G401 (cell line): ENCODE measurements at places on chromosomes 4 and X. TPM values are rescaled to one million over a fixed set of nuclear protein-coding genes. Genes with fewer than 3 reads are reported as not detected.
A peak's percentile ranks its signal among the peaks of the same experiment; 100 is the strongest.

DNA sequence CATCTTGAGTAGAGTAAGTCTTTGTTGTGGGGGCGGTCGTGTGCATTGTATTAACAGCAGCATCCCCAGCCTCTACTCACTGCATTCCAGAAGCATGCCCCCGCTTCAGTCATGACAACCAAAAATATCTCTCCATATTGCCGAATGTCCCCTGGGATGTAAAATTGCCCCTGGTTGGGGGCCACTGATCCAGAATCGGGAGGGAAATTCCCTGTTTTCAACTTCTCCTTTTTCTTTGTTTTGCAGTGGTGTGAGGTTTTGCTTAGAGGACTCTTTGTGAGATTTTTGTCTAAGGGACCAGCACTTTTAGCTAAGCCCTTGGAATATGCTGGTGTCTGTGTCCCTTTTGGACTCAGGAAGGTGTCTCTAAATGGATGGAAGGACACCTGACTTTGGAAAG is 3.0 kb upstream of the IL13RA1 start:
- no peak for DNase-seq

The CRMP1 gene
- total RNA-seq, result 1.4 TPM in 1 of 2 replicates, not detected in the other

- no peak for DNase-seq
These were observed 12.8 kb downstream of the SCD5 start for GRCh38 chr4:82785611-82786400.

The MTMR8 gene
- 2.1 TPM in 1 of 2 replicates, not detected in the other for total RNA-seq

DNA sequence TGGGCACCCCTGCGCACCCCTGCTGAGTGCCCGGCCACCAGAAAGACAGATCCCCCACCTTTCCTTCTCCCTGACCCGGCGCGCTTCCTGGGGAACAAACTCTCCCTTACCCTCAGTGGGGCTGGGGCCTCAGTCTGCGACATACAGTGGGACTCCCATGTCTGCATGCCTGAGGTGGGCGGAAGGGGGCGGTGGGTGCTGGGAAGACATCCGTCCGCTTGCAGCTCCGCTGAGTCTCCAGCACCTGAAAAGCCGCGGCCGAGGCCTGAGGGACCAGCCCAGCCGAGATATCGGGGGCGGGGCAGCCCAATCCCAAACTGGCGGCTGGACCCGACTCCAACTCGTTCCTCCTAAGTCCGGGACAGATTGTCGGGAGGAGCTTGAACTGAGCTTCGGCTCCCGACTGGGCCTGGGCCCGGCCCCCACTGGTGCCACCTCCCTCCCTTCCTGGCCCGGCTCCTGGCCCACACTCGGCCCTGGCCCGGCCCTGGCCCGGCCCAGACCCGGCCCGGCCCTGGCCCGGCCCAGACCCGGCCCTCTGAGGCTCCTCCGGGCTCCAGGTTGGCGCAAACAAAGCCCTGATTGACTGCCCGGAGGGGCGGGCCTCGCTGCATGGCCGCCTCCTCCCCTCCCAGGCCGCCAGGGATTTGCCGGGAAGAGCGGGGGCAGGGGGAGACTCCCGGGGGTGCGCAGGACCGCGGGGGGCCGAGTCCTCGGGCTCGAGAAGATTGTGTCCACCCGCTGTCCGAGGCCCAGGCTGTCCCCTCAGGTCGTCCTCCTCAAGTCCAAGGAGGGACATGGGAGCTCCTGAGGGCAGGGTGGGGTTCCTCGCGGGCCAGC is 877 bp upstream of the SLC16A2 start:
- DNase-seq, result peak; percentile 78

DNA sequence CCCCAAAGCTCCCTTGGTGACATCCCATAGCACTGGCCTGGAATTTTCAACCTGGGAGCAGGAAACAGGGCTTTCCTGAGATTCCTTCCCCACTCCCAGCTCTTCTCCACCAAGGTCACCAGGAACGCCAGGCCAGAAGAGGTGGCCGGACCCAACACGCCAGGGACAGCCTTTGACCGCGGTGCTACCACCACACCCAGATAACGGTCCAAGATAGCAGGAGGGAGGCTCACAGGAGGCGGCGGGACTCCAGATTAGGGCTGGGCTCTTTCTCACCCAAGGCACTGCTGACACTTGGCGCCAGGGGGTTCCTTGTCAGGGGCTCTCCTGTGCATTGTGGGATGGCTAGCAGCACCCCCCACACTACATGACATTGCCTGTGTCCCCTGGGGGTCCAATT is 22.9 kb downstream of the ZFYVE28 start:
- peak; percentile 31 for DNase-seq

- no peak for DNase-seq
These were observed 76.0 kb upstream of the AP1S2 start for GRCh38 chrX:15930585-15930984.
